ENCODE measurements at places on chromosomes 6 and 20.

DNA sequence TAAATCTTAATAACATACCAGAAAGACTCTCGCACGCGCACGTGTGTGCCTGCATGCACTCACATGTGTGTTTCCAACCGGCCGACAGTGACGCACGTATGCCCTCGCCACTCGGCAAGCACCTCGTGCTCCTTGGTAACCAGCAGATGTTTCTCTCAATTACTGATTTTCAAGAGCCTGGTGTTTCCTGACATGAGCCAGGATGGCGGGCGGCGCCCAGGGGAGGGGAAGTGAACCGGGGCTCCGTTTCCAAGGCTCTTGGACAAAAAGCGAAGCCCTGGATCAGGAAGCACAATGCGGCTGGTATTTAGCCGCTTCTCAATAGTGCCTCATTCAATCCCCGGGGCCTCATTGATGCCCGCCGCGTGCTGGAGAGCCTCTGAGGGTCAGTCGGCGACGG lies 37.7 kb downstream of the PMEPA1 start:
- peak; percentile 72 for DNase-seq

DNA sequence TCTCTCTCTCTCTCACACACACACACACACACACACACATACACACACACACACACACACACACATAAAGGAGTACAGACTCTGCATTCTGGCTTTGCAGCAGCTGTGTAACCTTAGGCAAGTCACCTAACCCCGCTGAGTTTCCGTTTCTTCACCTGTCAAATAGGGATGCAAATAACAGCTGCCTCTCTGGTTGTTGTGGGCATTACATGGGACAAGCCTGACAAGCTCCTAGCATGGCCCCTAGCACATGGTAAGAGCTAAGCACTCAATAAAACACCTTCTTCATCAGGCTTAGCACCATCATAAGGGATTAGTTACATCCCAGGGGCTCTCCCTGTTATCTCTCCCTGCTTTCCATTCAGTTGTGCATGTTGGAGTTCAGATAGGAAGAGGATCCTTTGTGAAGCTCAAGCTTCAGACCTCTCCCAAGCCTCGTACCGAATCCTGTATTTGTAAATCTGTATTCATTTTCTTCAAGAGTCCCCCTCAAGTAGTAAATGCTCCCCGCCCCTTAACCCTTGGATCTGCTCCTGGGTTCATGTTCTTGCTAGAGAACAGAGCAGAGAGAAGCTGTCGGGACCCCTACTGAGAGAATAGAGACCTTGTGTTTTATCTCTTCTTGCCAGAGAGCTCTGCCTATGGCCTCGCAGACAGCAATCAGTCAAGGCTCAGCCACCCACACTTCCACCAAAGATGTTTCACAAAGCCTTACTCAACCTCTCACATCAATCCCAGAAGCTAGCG lies 2.2 kb downstream of the SLC13A3 start:
- no peak for DNase-seq

DNA sequence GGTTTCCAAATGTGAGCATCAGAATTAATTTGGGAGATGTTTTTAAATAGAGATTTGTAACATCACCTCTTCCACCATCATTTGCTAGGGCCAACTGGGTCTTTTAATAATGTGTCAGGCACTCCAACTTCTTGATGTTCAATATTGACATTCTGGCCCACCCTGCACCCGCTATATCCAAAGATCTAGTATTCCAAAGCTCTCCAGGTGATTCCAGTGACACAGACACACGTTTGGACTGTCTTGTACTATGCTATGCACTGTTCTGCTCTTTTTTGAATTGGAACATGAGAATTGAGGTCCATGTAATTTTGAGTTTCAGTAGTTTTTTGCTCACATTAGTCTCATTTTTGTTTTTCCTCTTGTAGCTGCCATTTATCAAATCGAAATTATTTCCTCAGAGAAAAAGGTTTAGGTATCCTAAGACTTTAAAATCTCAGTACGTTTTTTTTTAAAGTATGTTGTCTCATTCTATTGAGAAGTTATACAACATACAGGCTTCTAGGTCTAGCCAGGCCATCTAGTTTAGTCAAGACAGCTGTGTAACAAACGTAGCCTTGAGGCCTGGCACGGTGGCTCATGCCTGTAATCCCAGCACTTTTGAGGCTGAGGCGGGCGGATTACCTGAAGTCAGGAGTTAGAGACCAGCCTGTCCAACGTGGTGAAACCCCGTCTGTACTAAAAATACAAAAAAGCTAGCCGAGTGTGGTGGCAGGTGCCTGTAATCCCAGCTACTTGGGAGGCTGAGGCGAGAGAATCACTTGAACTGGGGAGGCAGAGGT lies 3.1 kb downstream of the BICRAL start:
- DNase-seq, result no peak

DNA sequence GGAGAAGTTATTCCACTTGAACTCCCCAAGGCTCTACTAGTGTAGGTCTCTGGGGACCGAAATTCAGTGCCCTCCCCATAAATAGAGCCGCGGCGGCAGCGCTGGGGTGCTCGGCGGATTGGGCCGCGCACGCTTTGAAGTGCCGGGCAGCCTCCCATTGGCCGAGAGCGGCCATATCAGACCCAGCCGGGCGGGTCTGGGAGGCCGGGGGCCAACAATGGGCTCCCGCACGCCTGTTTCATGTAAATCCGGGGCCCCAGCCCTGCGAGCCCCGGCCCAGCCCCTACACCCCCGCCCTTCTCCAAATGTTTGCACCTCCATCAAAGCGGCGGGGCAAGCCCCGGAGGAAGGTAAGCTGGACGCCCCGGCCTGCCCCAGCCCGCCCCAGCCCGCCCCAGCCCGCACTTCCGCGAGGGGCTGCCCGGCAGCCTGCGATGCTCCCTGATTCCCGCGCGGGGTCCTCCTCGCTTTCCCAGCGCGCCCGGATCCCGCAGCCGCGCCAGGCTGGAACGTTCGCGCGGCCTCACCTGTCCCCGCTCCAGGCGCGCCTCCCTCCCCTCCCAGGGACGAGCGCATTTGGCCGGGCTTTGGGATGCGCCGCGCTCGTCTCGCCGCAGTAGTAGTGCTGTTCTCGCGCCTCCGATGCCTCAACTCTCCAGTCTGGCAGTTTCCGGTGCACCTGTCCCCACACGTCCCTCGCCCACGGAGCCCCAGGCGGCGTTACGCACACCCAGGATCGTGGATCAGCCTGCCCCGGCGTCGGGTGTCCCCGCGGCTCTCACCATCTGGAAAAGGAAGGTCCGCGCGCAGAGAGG lies at the start of gene TBXT:
TSS of gene TBXT (minus strand) at position 51 of the 815 bp plus-strand sequence. CDS start 260 bp downstream, outside the sequence.
- DNase-seq, result no peak

GRCh38 chr6:89597372-89597771 lies 41.2 kb downstream of the LYRM2 start:
- no peak for DNase-seq

GRCh38 chr20:35972462-35972861 lies 4.1 kb downstream of the CNBD2 start:
- DNase-seq, result peak; percentile 81

- DNase-seq, result no peak
Observed at GRCh38 chr20:4427940-4428586, 293.6 kb upstream of the PRND start.

DNA sequence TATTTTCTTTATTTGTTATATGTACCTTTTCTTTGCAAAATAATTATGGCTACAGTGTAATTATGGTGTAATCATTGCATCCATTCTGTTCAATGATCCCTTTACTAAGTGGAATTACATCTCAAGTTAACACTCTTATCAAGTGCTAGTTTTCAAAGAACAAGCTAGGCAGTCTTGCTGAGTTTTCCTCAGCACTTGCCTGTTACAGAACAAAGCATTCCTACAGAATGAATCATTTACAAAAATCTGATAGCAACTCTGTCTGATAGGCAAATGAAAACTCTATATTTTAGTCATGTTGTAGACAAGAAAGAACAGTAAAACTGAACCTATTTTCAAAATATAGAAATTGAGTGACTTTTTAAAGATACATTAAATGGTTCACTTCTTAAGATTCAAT lies 109.8 kb upstream of the POU3F2 start:
- no peak for DNase-seq

DNA sequence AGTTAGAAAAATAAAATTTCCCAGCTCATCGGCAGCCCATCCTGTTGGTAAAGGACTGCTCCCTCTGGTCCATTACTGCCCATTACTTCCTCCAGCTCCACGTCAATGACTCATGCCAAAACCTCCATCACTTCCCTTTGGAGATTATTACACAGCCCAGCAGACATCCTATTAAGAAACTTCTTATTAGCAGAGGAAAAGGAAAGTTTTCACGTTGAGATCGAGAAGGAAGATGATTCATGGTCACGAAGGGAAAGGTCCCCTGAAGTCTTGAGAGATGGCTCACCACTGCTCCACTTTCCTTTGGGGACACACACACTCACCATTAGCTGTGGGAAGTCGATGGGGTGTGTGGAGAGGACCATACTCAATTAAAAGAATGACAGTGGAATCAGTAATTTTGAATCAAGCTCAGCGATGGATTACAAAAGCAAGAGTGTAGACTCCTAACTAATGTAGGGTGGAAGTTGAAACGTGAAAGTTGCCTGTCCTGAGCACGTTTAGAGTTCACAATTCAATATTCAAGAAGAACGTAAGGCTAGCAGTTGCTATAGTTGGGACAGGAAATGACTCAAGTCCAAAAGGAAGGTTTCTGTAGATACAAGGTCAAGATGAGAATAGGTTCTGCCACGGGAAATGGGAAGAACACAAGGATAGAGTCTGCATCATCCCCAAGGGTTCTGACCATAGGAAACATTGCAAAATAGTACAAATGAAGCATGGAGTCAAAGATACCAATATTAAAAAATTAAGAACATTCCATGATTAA lies 21.6 kb downstream of the SASH1 start:
- no peak for DNase-seq

DNA sequence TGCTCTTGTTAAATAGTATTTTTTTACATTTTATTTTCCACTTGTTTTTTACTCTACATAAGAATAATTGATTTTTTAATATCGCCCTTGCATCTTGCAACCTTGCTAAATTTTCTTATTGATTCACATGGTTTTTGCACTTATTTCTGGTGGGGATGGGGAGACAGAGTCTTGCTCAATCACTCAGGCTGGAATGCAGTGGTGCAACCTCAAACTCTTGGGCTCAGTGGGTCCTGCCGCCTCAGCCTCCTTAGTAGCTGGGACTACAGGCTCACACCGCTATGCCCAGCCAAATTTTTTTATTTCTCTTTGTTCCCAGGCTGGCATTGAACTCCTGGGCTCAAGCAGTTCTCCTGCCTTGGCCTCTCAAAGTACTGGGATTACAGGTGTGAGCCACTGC lies 30.3 kb downstream of the LIN28B start:
- DNase-seq, result no peak

DNA sequence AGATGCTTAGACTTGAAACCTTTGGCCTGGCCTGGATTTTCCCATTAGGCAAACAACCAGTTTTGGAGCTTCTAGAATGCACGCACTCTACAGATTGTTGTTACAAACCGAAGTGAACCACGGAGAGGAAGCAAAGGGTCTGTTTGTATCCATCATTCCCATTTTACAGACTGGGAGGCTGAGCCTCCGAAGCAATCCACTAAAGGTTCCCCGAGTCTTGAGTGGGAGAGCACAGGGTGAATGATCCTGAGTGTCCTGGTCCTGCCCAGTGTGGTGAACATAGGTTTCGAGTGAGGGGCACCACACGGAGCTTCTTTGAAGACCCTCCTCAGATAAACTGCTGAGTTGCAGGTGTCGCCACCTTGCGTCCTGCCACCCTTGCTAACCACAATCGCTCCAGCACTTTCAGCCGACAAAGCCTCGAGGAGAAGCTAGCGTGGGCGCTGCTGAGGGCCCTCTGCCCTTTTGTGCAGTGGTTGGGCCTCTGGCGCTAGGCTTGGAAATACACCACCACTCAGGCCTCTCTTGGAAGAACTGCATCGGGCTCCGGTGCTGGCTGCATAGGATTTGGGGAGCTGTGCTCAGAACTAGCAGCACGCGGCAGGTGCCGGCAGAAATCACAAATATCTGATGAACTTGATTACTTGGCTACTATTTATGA lies 1.4 kb upstream of the PRDM13 start:
- no peak for DNase-seq

DNA sequence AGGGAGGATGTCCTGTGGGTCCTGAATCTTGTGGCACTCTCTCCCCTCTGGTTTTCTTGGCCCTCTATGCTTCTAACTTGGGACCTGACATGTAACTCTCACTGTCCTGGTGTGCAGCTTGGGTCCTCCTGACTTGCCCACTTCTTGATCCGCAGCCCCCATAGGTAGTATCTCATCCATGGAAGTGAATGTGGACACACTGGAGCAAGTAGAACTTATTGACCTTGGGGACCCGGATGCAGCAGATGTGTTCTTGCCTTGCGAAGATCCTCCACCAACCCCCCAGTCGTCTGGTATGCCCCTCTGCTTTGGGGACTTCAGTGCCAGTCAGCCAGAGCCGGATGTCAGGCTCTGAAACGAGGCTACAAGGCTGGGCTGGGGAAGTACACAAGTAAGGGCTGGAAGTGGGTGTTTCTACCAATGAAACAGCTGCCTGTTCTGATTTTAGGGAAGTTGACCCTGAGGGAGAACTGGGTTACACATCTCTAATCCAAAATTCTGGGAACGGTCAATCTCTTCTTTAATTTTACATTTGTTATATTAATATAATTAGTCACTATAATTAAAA lies 641 bp downstream of the DBNDD2 start:
- no peak for DNase-seq

GRCh38 chr6:157403686-157404051 lies 22.7 kb downstream of the ZDHHC14 start:
- no peak for DNase-seq

DNA sequence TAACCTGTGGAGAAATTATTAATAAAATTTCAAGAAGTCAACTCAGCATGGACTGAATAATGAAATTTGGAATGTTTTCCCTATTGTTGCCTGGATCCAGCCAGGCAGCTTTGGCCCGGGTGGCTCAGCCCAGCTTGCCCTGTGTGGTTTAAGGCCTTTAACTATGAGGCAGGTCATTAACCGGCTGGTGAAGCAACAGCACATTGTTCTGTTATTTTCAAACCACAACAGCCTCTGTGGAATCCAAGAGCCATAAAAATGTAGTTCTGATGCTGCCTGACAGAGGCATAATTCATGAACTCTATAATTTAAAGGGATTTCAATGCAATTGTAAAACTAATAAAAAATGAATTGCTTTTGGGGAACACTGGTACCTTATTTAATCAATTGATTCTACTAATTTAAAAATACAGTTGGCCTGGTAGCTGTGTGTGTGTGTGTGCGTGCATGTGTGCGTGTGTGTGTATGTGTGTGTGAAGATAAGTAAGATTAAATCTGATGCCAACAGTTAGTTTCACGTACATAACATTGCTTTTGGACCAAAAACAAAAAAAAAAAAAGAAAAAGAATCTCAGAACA lies 117.7 kb downstream of the RPS12 start:
- DNase-seq, result no peak

GRCh38 chr6:128723667-128724066 lies 159.3 kb upstream of the LAMA2 start:
- no peak for DNase-seq
